H9 (cell line): ENCODE measurements at places on chromosomes 3 and 15.

DNA sequence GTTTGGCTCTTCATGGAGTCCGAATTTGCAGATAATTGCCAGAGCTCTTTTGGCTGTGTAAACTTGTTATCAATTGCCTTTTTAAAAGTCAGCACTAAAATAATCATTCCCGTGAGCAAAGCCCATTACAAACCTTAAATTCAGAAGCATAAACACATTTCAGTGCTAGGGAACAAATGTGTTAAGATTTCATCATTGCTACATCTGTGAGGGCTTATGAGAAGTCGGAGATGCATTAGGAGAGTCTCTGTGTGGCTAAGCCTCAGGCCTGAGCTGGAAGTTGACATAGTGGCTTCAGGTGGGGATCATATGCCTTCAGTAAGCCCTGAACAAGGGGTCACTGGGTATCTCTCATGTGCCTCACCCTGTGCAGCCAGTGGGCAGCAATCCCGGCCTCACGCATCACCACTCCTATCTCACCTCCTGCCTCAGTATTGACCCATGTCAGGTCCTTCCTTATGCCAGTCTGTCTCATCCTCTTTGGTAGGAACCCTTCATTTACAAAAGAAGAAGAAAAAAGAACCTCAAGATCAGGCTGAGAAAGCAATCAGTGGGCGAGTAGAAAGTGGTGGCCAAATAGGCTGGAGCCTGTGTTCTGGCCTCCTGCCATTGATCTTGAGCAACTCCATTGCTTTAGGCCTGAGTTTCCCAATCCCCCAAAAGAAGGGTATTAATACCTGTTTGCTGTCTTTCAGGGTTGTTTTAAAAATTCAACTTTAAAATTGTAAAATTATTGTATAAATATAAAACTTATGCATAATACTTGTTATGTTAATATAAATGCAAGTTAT is 233.5 kb downstream of the IL20RB start:
- no peak for DNase-seq

GRCh38 chr3:137294839-137295238 is 337.1 kb downstream of the IL20RB start:
- no peak for DNase-seq

- DNase-seq = no peak
Measured at GRCh38 chr3:71175691-71176365, 407.7 kb downstream of the FOXP1 start.

DNA sequence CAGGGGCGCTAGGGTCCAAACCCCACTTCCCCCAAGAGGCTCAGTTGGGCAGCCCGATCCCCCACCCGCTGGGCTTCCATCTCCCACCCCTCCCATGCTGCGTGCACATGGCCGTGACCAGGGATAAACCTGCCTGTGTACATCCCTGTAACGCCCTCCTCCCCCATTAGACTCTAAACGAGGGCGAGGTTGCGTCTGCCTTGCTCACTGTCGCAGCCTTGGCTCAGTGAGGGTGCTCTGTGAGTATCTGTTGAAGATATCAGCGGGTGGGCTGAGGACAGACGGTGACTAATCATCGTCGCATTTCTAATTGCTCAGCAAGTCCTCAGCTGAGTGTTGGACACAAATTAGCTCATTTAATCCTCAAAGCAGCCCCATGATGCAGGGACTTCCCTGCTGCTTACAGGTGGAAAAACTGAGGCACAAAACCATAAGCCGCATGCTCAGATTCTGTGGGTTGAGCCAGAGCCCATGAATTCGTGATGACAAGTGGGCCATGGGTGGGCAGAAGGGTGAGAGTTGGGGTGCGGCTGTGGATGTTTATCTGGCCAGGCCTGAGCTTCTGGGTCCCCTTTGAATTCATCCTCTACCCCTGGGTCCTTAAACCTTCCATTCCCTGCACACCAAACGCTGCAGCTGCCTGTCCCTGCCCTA is 26.0 kb downstream of the FBLN2 start:
- DNase-seq = no peak

- no peak for DNase-seq
Measured at GRCh38 chr3:27923349-27924068, 201.4 kb upstream of the EOMES start.

DNA sequence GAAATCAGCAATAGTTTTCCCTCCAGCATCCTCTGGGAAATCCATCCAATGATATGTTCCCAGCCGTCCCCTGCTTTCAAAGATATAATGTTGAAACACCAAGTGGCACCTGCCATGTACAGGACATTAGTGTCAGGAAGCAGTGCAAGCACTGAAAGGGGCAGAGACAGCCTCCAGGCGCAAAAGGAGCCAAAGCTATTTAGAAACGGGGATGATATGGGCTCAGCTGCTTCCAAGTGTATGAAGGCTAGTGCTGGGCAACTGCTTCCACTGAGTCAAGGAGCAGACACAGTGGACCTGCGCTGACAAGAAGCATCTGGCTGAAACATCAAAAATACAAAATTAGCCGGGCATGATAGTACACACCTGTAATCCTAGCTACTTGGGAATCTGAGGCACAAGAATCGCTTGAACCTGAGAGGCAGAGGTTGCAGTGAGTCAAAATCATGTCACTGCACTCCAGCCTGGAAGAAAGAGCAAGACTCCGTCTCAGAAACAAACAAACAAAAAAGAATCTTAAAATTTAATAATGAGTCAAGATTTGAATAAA is 119.7 kb downstream of the AQP9 start:
- no peak for DNase-seq

DNA sequence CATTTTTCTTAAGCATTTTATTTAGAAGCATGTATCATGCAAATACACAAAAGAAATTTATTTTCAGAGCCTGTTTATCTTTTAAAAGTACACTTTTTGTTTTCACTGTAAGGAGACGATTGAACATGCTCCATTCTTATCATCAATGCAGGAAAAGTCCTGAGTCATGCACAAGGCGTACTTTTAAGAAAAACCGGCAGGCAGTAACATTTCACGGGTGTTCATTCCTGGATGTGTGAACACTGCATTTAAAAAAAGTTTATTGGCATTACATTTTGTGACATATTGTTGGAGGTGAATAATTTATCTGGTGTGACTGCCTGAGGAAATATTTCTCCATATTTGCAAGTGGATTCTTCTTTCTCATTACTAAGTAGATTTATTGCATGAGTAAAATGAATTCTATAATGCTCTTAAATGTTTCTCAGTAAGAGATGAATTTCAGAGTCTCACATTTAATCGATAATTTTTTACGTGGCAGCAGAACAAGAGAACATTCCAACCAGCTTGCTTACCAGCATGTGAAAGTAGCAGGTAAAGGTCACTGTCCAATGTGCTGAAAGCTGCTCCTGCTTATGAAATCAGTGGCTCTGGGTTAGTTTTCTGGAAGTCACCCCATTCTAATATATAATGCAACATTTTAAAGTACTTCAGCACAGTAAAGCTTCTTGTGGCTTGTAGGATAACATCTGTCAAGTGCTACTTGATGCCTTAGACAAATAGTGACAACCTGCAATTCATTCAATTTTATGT is 87.0 kb downstream of the SV2B start:
- no peak for DNase-seq

GRCh38 chr3:187830181-187830580 is 84.9 kb upstream of the BCL6 start:
- no peak for DNase-seq

DNA sequence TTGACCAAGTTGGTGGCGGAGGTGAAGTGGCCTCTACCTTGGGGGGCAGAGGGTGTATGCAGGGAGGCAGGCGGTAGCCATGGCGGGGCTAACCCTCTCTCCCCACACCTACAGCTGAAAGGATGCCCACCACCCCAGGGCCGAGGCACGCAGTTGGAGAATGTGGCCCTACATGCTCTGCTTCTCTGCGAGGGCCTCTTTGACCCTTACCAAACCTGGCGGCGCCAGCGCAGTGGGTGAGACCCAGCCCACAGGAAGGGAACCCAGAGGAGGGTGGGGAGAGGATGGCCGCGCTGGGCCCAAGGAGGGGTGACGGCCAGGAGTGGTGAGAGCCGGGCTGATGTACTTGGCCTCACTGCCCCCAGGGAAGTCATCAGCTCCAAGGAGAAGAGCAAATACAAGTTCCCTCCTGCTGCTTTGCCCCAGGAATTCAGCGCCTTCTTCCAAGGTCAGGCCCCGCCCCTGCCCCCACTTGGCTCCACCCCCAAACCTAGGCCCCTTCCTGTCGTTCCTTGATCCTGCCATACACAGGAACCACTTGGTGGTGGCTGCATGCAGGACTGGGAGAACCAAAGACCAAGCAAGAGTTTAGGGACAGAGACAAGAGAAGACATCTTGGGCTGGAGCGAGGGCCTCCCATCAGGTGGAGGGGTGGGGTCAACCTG is 9.8 kb downstream of the NBEAL2 start:
- DNase-seq = peak; percentile 57

GRCh38 chr3:182919866-182920357 is 60.4 kb downstream of the DCUN1D1 start:
- DNase-seq = no peak

GRCh38 chr15:31985607-31986006 is 44.7 kb upstream of the CHRNA7 start:
- DNase-seq = no peak

- DNase-seq = peak; percentile 69
Measured at GRCh38 chr15:99925661-99926461, 192.6 kb upstream of the LYSMD4 start.

DNA sequence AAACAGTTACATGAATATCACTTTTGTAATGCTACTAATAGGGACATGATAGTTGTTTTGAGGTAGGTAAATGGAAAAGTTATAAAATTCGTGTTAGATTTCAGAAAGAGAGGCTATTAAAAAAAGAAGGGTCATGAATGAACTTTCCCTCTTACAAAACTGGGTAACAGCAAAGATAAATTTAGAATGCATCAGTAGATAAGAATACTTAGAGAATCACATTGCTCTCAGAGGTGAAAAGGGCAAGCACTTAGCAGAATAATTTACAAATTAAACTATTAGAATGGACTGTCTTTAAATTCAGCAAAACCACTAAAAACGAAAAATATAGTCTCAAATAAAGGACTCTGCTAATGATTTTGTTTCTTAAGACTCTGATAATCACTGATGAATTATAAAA is 167.2 kb downstream of the PLD1 start:
- DNase-seq = no peak

- no peak for DNase-seq
Measured at GRCh38 chr15:66287461-66288057, 5.8 kb upstream of the DIS3L start.

DNA sequence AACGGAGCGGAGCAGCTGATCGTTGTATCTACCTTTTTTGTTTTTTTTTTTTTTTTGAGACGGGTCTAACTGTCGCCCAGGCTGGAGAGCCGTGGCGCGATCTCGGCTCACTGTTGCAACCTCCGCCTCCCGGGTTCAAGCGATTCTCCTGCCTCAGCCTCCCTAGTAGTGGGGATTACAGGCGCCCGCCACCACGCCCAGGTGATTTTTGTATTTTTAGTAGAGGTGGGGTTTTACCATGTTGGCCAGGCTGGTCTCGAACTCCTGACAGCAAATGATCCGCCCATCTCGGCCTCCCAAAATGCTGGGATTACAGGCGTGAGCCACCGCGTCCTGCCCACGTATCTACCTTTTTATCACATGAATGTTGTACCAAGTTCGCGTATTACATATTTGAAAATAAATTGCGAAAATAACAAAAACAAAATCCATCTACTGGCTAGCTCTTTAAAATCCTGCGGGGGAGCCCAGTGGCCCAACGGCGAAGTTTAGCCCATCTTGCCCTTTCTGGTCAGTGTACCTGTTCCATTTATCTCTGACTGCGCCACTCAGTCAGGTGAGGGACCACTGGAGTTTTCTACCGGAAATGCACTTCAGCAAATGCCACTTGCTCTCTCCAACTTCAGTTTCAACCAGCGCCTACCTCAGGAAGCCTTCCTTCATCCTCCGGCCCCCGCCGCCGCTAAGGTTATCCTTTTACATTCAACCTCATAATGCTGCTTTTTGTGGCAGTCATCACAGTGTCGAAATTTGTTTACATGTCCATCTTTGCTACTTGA is 1.2 kb upstream of the EIF3J start:
- DNase-seq = peak; percentile 41

- no peak for DNase-seq
Measured at GRCh38 chr3:13689373-13690260, 140.7 kb downstream of the FBLN2 start.

GRCh38 chr15:31550211-31550977 is 223.8 kb downstream of the KLF13 start:
- no peak for DNase-seq

DNA sequence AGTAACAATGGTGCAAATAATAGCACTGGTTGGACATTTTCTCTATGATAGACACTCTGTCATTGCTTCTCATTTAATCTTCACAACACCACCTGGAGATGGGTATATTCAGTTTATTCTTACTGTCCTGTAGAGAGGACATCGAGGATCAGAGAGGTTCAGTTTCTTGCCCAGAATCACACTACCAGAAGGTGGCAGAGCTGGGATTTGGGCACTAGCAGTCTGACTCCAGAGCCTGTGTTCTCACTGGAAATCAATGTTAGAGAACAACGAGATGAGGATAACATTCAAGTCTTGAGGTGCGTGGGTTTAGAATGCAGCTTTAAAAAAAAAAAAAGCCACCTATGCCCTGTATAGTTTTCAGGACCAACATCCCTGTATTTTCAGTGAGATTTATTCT is 127.8 kb downstream of the SYNPR start:
- no peak for DNase-seq

GRCh38 chr3:170448584-170448983 is 29.9 kb downstream of the CLDN11 start:
- DNase-seq = no peak

- no peak for DNase-seq
Measured at GRCh38 chr3:177633671-177634207, 436.5 kb upstream of the TBL1XR1 start.

- peak; percentile 79 for DNase-seq
Measured at GRCh38 chr3:25033407-25034029, 394.5 kb upstream of the RARB start.

DNA sequence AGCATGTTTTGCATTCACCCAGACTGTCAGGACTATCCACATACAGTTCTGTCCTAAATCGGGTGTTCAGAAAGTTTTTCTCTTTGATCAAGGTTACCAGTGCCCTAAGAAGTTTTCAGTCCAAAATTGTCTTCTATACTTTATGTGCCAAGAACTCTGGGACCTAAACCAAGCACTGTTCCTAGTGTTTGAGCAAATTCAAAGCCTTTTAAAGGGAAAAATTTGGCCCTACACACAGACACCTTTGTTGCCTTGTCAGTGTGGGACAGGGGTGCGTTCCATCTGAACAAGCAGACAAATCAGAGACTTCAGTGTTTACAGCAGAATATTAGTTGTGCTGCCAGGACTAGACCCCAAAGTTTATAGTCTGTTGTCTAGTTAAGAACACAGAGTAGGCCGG is 50.6 kb downstream of the DGKG start:
- no peak for DNase-seq

GRCh38 chr3:134881305-134881704 is 86.2 kb downstream of the EPHB1 start:
- no peak for DNase-seq

GRCh38 chr3:61674596-61674995 is 113.2 kb downstream of the PTPRG start:
- DNase-seq = no peak

- no peak for DNase-seq
Measured at GRCh38 chr3:10366651-10367101, 45.8 kb upstream of the SEC13 start.

GRCh38 chr3:141378556-141378955 is 10.3 kb downstream of the ZBTB38 start:
- no peak for DNase-seq

GRCh38 chr3:130465521-130465920 is 51.5 kb upstream of the COL6A6 start:
- no peak for DNase-seq
